ENCODE measurements at places on chromosomes 7 and 10.
A peak's percentile ranks its signal among the peaks of the same experiment; 100 is the strongest.

DNA sequence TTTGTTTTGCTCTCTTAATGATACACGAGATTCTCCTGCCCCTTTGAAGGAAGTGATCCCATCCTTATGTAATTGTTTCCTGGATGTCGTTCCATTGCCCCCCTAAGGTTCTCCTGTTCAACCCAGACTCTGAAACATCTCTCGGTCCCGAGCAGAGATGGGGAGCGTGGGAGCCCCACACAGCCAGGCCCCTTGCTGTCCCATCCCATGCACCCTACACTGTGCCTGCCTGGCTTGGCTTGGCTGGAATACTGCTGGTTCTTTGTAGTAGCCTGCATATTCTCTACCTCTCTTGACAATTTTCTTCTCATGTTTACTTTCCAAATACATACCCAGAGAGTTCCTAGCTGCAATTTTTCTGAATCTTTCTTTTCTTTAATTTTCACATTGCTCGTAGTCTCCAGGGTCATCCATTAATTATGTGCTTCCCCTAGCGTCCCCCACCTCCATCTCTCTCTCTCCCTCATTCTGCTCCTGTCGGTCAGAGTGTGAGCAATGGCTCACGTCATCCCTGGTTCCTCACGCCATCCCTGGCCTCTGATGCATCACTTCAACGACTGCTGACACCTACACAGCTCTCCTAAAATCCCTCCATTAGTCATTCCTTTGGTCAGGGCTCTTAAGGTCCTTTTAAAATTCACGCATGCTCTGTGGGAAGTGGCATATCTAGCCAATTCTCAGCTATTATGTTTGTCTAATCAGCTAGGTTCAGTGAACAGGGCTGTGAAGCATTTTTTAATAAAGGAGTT lies 32.5 kb upstream of the GPR158 start:
- no peak for DNase-seq

- no peak for DNase-seq
Observed at GRCh38 chr7:22992874-22993840, 20.8 kb downstream of the HYCC1 start.

- DNase-seq = no peak
Observed at GRCh38 chr7:13852281-13852968, 137.0 kb downstream of the ETV1 start.

GRCh38 chr7:8215648-8216333 lies 46.2 kb downstream of the ICA1 start:
- DNase-seq = no peak

- no peak for DNase-seq
Observed at GRCh38 chr10:97842656-97843280, 6.9 kb upstream of the GOLGA7B start.

DNA sequence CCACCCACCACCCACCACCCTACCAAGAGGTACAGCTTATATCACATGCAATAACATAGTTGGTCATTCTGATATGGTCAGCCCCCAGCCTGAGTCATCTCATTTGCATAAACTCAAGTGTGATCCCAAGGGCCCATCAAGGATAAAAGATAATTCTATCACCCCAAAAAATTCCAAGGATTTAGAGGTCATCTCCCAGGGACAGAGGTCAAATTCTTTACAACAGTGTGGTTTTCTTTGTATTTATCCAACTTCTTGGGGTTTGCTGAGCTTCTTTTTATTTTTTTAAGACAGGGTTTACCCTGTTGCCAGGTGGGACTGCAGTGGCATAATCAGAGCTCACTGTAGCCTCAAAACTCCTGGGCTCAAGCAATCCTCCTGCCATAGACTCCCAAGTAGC lies 9.4 kb upstream of the GTPBP10 start:
- DNase-seq = no peak

DNA sequence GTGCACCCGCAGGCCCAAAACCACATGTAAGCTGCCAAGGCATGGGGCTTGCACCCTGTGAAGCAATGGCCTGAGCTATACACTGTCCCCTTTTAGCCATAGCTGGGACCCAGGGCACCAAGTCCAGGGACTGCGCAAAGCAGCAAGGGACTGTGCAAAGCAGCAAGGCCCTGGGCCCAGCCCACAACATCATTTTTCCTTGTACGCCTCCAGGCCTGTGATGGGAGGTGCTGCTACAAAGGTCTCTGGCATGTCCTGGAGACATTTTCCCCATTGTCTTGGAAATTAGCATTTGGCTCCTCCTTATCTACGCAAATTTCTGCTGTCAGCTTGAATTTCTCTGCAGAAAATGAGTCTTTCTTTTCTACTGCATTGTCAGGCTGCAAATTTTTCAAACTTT lies 24.8 kb downstream of the ARHGAP19 start:
- DNase-seq = no peak

DNA sequence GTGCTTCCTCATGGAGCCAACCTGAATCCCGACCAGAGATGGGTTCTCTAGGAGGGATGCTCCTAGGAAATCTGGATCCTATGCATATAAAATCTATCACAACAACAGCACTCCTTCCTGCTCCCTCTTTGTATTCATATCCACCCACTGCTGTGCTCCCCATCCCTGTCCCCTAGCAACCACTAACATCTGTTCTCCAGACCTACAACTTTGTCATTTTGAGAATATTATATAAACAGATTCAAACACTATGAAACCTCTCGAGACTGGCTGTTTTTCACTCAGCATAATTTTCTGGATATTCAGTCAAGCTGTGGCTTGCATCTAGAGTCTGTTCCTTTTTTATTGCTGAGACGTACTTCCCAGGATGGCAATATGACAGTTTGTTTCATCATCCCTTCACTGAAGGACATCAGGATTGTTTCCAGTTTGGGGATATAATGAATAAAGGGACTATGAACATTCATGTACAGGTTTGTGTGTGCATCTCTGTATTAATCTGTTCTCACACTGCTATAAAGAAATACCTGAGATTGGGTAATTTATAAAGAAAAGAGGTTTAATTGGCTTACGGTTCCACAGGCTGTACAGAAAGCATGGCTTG lies 36.0 kb upstream of the PRR15 start:
- no peak for DNase-seq

DNA sequence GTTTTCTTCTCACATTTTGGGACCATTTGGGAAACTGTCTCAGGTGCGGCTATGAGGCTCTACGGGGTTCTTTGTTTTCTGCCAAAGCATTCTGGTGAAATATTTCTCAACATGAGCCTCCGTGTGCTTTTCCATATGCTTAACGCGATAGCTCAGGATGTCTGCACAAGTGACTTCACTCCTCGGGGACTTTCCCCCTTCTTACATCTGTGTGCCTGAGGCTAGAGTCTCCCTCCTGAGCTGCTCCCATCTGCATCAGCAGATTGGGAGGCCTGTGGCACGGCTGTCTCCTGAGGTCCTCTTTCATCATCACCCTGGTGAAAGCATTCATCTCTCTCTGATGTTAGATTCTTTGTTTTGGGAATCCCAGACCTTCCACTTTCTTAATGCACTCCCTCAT lies 1190.9 kb downstream of the TYW1 start:
- no peak for DNase-seq

DNA sequence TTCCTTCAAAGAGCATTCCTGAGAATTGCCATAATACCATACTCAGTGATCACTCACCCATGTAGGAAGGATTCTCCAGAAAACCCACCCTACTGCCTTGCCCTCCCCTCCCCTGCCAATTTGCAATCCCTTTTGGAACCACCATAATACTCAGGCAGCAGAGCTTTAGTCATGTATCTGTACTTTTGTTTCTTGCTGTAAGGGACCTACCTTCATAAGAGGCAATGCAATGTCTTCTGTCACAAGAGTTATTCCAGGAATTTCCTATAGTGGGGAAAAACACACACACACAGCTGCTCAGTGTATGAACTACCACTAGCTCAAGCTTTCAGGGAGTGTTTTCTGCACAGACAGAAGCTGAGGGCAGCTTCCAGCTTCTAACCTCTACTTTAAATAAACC lies 67.0 kb downstream of the GSAP start:
- DNase-seq = no peak

DNA sequence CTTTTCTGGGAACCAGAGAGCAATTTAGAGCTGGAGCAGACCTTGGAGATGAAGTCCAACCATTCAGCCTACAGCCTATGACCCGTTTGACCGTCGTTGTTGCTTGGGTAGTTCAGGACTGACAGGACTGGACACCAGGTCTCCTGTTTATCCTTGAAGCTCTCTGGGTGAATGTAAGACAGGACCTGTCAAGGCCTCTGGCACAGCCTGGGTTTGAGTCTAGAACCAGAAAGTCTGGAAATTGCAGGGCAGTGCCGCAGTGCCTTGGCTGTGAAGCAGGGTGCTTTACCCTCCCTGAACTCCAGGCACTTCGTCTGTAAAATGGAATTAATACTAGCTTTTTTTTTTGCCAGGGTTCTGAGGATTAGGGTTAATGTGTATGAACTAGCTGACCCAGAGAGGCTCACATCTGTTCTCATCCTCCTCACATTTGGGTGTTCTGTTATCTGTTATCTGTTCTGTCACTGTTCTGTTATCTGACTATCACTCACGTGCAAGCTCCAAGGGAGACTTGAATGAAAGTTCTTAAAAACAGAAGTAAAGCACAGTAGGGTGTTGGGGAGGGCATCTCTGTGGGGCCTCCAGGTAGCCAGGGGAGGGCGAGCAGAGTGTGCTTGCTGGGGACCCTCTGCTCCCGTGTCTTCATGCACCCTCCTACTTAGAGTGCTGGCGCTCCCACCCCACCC lies 9.9 kb downstream of the BLVRA start:
- DNase-seq = no peak

- no peak for DNase-seq
Observed at GRCh38 chr7:143395187-143396149, 13.2 kb downstream of the EPHA1 start.

DNA sequence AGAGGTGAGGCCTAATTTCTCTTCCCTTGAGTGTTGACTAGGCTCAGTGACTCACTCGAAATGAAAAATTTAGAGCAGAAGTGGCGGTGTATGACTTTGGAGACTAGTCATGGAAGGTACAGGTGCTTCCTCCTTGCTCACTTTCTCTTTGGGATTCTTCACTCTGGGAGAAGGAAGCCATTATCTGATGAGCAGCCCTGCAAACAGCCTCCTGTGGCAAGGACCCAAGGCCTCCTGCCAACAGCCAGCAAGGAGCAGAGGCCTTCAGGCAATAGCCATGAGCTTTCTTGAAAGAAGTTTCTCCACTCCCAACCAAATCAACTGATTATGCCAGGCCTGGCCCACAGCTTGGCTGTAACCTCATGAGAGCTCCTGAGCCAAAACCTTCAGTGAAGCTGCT lies 369.6 kb upstream of the VWC2 start:
- DNase-seq = no peak

GRCh38 chr10:77707570-77707969 lies 70.0 kb upstream of the KCNMA1 start:
- no peak for DNase-seq

- DNase-seq = peak; percentile 91
Observed at GRCh38 chr10:43420369-43421200, 11.6 kb upstream of the HNRNPF start.

- no peak for DNase-seq
Observed at GRCh38 chr7:74175340-74175739, 1.2 kb downstream of the EIF4H start.

DNA sequence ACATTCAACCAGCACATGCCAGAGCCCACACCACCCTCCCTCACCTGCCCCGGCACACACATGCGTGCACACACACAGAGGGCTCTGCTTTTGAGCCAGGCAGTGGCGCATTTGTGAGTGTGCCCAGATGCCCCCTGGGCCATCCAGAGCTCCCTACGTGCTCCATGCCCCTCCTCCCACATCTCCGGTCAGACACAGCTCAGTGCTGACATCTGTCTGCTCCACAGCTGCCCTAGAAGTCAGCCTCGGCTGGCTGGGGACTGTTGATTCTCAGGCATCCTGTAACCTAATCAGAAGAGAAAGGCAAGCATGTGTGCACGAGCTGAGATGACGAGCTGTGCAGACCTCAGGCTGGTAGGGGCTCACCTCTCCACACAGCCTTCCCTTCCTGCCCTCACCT lies 135.1 kb downstream of the ZMIZ1 start:
- no peak for DNase-seq

DNA sequence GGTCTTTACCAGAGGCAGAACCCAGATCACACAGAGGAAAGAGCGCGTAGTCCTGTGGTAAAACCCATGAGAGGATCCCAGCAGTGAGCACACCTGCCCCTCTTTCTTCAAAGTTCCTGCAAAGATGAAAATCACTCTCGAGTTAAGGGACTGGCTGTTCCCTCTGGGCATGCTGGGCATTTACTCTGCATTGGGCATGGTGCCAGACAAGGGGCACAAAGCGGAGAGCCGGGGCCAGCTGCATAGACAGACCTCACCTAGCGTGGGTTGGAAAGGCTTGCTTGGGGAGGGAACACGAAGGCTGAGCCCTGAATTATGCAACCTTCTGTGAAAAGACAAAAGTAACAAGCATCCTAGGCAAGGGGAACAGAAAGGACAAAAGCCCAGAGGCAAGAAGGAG lies 120.0 kb upstream of the TCERG1L start:
- DNase-seq = peak; percentile 9

GRCh38 chr7:78197447-78197846 lies 398.9 kb downstream of the PHTF2 start:
- no peak for DNase-seq

- no peak for DNase-seq
Observed at GRCh38 chr10:118497227-118497626, 98.2 kb downstream of the PRLHR start.

GRCh38 chr7:25877802-25878789 lies 273.9 kb upstream of the NFE2L3 start:
- no peak for DNase-seq

GRCh38 chr7:41256186-41256945 lies 446.5 kb downstream of the INHBA start:
- DNase-seq = no peak

DNA sequence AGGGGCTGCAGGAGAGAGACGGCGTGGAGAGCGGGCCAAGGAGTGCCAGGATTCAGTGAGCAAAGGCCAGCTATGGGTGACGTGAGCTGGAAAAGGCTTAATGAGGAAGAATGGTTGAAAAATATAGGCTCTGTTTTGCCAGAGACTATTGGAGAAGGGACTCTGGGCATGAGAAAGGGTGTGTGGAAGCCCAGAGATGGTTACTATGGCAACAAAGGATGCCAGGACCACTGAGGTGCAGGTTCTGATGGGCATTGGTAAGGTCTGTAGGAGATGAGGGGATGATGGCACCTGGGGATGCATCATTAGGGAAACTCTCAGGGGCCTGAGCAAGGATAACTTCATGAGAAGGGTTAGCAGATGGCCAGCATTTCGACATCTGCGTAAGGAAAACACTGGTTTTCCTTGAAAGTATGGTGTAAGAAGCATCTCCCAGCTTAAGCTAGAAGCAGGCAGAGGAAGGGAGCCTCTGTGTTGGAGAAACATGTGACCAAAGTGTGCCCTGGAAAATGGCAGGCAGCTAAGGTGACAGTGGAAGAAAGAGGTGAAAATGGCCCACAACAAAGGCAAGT lies 21.6 kb upstream of the FAM180A start:
- DNase-seq = no peak
